ENCODE measurements at places on chromosomes 16 and 17. TPM values are rescaled to one million over a fixed set of nuclear protein-coding genes. Genes with fewer than 3 reads are reported as not detected.
A peak's percentile ranks its signal among the peaks of the same experiment; 100 is the strongest.

TEX19 gene
- total RNA-seq, result not detected

B3GNT9 gene
- 17.9 TPM for total RNA-seq

LRRC46 gene
- not detected for total RNA-seq

TRIM16 gene
- 42.0 TPM for total RNA-seq

ADAMTS18 gene
- 0.45 TPM for total RNA-seq

DNA sequence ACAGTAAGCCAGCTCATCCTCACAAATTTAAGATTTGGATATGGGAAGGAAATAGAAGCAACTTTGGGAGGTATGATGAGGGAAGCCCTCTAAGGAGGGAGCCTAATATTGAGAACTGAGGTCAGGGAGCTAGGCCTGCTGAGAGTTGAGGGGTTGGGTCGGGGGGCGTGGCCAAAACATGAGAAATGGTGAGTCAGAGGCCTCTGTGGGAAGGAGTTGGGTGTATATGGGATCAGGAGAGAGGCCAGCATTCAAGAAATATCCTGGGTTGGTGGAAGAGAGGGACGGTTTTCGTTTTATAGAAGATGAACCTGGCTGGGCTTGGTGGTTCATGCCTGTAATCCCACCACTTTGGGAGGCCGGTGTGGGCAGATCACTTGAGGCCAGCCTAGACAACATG is 48.4 kb downstream of the CLEC16A start:
- H3K4me1 ChIP-seq, result peaks cover 9% of the 10 kb centered on the region
- peaks cover 59% of the 10 kb centered on the region for H3K36me3 ChIP-seq
- no peak overlapping the region for H3K4me3 ChIP-seq
- H3K27me3 ChIP-seq, result no peaks in the 10 kb centered on the region

DNA sequence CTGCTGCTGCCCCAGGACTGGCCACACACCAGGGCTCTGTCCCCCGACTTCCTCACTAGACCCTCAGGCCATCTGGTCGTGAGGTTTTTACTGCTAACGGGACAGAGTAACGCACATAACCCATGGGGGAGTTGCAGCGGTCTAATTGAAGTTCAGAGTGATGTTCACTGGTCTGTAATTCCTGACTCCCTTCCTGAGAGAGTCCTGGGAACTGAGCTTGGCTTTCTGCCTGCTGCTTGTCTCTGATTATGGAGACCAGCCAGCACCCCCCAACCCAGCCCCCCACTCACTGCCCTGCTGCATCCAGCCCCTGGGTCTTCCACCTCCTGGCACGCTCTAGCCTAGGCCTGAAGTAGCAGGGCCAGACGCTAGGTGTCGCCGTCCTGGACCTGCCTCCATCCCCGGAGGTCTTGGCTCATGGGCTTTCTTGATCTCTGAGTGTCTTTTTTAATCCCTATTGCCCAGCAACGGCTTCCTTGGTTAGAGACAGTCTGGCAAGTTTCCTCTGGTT is 192.9 kb downstream of the CCDC182 start:
- peaks cover 21% of the 10 kb centered on the region for H3K4me1 ChIP-seq
- DNase-seq, result no peak
- no peaks in the 10 kb centered on the region for H3K27me3 ChIP-seq
- H3K4me3 ChIP-seq, result no peak overlapping the region

- H3K4me1 ChIP-seq, result no peaks in the 10 kb centered on the region
- no peak for DNase-seq
- no peak overlapping the region for H3K4me3 ChIP-seq
- H3K27ac ChIP-seq, result no peak overlapping the region
- H3K36me3 ChIP-seq, result no peaks in the 10 kb centered on the region
- H3K27me3 ChIP-seq, result no peaks in the 10 kb centered on the region
Observed at GRCh38 chr16:61792194-61792909, 243.9 kb downstream of the CDH8 start.

GRCh38 chr16:49855822-49856671 is at the start of gene ZNF423:
Gene ZNF423 (minus strand): TSS chr16:49856112. CDS start chr16:49855774, 338 bp downstream.
- no peaks in the 10 kb centered on the region for H3K27me3 ChIP-seq
- H3K4me1 ChIP-seq, result peaks cover 64% of the 10 kb centered on the region
- H3K27ac ChIP-seq, result peak within 1 kb of the TSS; percentile 96
- H3K36me3 ChIP-seq, result no peaks in the 10 kb centered on the region
- DNase-seq, result no peak
- peak within 1 kb of the TSS; percentile 88 for H3K4me3 ChIP-seq

GRCh38 chr16:35746963-35747657 is 2287.7 kb downstream of the TP53TG3F start:
- H3K27me3 ChIP-seq, result no peaks in the 10 kb centered on the region
- DNase-seq, result peak; percentile 60
- no peak overlapping the region for H3K27ac ChIP-seq
- no peak overlapping the region for H3K4me3 ChIP-seq
- H3K4me1 ChIP-seq, result no peaks in the 10 kb centered on the region

DNA sequence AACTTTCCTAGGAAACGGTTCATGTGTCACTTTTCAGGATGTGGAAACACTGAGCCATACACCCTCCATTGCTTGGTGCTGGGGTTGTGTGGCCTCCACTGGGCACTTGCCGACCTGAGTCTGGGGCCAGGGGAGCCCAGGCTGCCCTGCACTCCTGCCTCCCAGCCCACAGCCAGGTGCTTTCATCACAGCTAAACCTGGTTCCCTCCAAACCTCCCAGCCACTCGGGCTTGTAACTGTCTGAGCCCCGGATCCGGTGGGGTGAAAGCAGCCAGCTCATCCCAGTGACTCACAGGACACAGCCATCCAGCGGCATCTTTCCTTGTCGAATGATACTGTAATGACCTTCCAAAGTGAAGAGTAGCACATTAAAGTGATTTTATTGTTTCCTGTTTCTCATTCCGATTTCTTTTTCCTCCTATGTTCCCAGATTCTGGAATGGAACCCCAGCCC is 19.8 kb downstream of the CARHSP1 start:
- DNase-seq, result no peak
- no peak overlapping the region for H3K27ac ChIP-seq
- no peaks in the 10 kb centered on the region for H3K27me3 ChIP-seq
- peaks cover 30% of the 10 kb centered on the region for H3K4me1 ChIP-seq
- H3K36me3 ChIP-seq, result peaks cover 48% of the 10 kb centered on the region

DNA sequence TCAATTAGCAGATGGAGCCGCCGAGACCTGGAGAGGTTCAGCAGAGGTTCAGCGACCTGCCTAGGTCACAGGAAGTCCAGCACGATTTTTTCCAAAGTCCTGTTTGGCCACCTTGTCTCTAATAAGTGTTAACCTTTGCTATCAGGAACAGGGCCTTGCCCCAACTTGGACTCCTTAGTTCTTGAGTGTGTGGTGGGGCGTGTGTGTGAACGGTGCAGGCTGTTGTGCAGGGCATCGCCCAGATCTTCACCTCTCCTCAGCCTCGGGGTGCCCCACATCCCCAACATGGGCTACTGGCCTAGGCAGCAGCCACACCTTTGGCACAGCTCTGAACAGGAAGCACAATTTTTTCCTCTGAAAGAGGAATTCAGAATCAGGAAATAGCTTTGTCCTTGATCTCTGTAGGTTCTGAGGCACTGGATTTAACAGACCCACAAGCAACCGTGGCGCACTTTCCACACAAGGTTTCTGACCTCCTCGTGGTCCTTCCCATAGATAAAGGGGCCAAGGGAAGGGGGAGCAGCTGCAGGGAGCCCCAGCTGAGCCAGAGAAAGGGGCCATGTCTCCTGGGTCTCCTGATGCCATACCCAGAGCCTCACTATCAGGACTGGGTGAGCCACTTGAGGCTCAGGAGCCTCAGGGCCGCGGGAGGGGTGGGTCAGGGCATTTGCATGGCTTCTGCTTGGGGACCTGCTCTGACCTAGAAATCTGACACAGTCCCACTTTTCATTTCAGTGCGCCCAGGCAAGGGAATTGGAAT is 10.4 kb downstream of the MPRIP start:
- H3K27ac ChIP-seq, result peak overlapping the region; percentile 32
- H3K36me3 ChIP-seq, result no peaks in the 10 kb centered on the region
- no peak for DNase-seq
- H3K27me3 ChIP-seq, result no peaks in the 10 kb centered on the region
- H3K4me1 ChIP-seq, result peaks cover 86% of the 10 kb centered on the region

- DNase-seq, result no peak
- peaks cover 8% of the 10 kb centered on the region for H3K4me1 ChIP-seq
- no peaks in the 10 kb centered on the region for H3K27me3 ChIP-seq
Observed at GRCh38 chr17:41308251-41308917, 725 bp downstream of the KRTAP16-1 start.

GRCh38 chr17:77312061-77312701 is 171.4 kb downstream of the SEC14L1 start:
- H3K27me3 ChIP-seq, result no peaks in the 10 kb centered on the region
- H3K36me3 ChIP-seq, result no peaks in the 10 kb centered on the region
- no peak overlapping the region for H3K27ac ChIP-seq
- peaks cover 59% of the 10 kb centered on the region for H3K4me1 ChIP-seq
- no peak for DNase-seq
- H3K4me3 ChIP-seq, result no peak overlapping the region

DNA sequence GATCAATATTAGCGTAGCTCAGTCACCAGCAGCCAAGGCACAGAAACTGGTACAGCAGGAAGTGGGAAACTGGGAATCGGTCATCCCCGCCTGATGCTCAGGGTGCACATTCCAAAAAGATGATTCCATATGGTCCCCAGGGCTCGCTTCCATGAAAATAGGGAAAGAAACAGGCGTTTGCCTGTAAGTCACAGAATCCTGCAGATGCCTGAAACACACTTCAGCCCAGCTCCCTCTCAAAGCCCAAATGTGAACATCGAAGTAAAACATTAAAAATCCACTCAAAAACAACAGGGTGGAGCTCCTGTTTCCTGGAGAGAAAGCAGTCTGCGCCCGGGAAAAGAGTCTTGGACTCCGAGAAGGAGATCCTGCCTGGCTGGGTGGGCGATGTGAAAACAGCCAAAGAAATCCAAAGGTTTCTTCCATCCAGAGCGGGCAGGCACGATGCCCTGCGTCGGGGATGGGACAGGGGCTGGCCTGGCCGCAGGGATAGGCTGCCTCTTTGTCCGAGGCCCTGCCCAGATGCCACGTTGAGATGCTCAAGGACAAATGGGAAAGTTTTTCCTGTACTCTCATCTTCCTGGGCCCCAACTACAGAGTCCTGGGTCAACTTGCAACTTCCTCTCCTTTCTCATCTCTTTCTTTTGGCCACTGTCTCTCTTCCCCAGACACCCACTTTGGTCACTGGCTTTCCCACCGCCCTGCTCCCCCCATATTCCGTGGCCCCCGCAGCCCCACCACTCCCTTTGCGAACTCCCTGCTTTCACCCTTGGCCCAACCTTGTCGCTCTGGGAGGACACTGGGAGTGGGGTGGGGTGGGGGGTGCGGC is 743 bp downstream of the WIPI1 start:
- H3K27me3 ChIP-seq, result no peaks in the 10 kb centered on the region
- H3K4me3 ChIP-seq, result peak overlapping the region; percentile 95
- peaks cover 28% of the 10 kb centered on the region for H3K4me1 ChIP-seq
- H3K27ac ChIP-seq, result peak overlapping the region; percentile 94
- H3K36me3 ChIP-seq, result peaks cover 12% of the 10 kb centered on the region

- H3K27me3 ChIP-seq, result no peaks in the 10 kb centered on the region
- peaks cover 75% of the 10 kb centered on the region for H3K4me1 ChIP-seq
- H3K4me3 ChIP-seq, result peak overlapping the region; percentile 78
- no peak for DNase-seq
- no peaks in the 10 kb centered on the region for H3K36me3 ChIP-seq
- peak overlapping the region; percentile 92 for H3K27ac ChIP-seq
Observed at GRCh38 chr16:1154291-1154886, 1.5 kb downstream of the CACNA1H start.

DNA sequence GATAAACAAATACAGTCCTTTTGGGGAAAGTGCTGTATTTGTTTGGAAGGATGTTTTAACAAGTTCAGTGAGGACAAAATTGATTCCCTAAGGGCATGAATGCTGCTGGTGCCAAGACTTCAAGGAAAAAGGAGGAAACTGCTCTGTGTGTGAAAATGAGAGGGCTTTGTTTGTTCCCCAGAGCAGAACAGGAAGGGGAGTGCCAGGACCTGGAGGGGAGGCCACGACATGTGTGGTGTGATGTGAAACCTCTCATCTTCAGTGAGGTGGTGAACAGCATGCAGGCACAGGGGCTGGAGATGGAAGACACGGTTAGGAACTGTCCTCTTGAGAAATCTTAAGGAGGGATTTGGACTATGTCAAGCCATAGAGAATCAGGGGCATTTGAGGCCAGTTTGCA is 46.6 kb upstream of the GRIN2A start:
- H3K4me1 ChIP-seq, result no peaks in the 10 kb centered on the region
- no peak overlapping the region for H3K27ac ChIP-seq
- no peaks in the 10 kb centered on the region for H3K36me3 ChIP-seq
- H3K4me3 ChIP-seq, result no peak overlapping the region
- H3K27me3 ChIP-seq, result peaks cover 29% of the 10 kb centered on the region

GRCh38 chr17:43680461-43680860 is 18.7 kb upstream of the MEOX1 start:
- H3K27ac ChIP-seq, result no peak overlapping the region
- no peak overlapping the region for H3K4me3 ChIP-seq
- no peaks in the 10 kb centered on the region for H3K27me3 ChIP-seq
- peaks cover 6% of the 10 kb centered on the region for H3K4me1 ChIP-seq

DNA sequence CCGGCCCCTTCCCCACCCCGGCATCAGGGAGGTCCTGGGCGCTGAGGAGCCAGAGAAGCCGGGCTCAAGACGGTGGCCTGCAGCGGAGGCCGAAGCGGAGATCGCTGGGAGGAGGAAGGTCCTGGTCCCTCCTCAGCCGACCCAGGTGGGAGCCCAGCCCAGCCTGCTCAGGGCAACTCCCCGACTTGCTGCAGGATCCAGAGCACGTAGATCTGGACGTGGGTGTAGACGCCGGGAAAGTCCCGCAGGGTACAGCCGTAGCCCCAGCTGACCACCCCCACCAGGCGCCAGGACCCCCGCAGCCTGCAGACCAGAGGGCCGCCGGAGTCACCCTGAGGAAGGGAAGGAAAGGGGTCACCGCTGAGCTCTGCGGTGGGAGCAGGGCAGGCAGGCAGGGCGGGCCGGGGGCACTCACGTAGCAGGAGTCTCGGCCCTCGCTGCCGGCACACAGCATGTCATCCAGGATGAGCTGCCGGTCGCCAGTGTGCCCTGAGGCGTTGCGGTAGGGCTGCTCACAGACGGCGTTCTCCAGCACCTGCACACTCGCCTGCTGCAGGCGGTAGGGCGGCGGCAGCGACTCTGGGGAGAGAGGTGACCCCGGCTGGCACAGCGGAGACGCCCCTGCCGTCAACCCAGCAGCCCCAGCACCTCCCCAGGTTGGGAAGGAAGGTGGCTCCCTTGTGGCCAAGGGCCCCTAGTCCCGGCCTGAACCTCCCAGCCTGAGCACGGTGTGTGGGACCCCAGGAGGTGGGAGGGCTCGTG is 5.4 kb downstream of the TPSD1 start:
- no peak for DNase-seq
- peaks cover 30% of the 10 kb centered on the region for H3K27me3 ChIP-seq
- no peak overlapping the region for H3K4me3 ChIP-seq
- no peak overlapping the region for H3K27ac ChIP-seq
- H3K4me1 ChIP-seq, result peaks cover 3% of the 10 kb centered on the region

GRCh38 chr16:66740533-66740932 is 10.9 kb downstream of the DYNC1LI2 start:
- no peaks in the 10 kb centered on the region for H3K27me3 ChIP-seq
- H3K4me3 ChIP-seq, result no peak overlapping the region
- H3K27ac ChIP-seq, result peak overlapping the region; percentile 87
